ENCODE measurements at places on chromosomes 11 and 22.
A peak's percentile ranks its signal among the peaks of the same experiment; 100 is the strongest.

DNA sequence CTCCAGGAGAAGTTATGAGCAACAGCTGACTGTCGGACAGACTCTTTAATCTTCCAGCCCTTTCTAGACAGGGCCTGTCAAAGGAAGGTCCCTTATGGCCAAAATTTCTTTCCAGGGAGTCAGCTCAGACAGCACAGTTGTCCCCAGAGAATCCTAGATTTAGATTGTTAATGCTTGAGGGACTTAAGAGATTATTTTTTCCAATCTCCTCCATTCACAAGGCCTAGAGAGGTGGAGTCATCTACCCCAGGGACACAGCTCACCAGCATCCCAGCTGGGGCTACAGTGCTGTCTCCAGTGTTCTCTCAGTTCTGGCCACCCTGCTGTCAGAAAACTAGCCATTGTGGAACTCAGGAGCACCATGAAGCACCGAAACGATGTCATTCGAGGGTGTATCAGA lies 7.8 kb downstream of the DSCAML1 start:
- DNase-seq: no peak

GRCh38 chr11:17432002-17432401 lies 43.5 kb upstream of the KCNJ11 start:
- no peak for DNase-seq

- DNase-seq: no peak
These were observed 80.6 kb upstream of the TIMP3 start for GRCh38 chr22:32720924-32721323.

- no peak for DNase-seq
These were observed 4.4 kb downstream of the TP53I11 start for GRCh38 chr11:44946263-44946662.

- peak; percentile 86 for DNase-seq
These were observed 103.1 kb downstream of the NAT10 start for GRCh38 chr11:34208266-34209135.

- no peak for DNase-seq
These were observed 109.1 kb upstream of the NARS2 start for GRCh38 chr11:78683774-78684173.

DNA sequence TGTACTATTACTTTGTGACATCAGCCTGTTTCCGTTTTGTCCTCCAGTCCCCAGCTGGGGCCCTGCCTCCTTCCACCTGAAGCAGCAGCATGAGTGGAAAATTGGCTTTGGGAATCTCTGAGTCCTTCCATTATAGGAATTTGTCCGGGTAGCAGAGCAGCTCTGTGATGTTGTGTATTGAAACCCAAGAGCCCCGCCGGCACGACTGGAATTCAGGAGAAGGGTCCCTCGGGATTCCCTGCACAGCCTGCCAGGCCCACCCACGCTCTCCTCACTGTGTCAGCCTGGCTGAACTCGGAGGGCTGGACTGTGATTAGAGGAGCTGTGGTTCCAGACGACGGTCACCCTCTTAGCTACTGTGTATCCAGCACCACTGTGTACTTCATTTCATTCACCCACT lies 18.8 kb upstream of the TSPAN18 start:
- DNase-seq: no peak

- no peak for DNase-seq
These were observed 30.8 kb downstream of the ST14 start for GRCh38 chr11:130190371-130190881.
